ENCODE measurements at places on chromosomes 16 and 17.

GRCh38 chr16:88468275-88469129 is 15.4 kb downstream of the ZFPM1 start:
- DNase-seq: no peak

DNA sequence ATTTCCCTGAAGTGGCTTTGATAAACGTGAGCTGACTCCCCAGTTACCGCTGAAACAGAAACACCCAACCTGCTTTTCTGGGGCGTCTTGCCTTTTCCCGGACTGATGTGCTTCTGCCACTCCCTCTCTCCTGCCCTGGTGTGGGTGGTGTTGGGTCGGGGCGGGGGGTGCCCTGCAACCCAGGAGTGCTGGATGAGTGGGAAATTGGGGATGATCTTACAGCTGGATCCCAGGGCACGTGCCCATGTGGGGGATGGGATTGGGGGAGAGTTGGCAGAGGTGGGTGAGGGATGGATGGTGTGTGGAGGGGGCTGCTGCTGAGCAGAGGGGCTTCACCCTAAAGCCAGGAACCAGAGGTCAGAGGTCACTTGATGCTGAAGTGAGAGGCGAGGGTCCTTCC is 28.5 kb downstream of the PGS1 start:
- DNase-seq: no peak

- no peak for DNase-seq
Measured at GRCh38 chr16:21071741-21072140, 78.9 kb downstream of the DNAH3 start.

GRCh38 chr16:85332175-85332574 is 219.9 kb upstream of the CIBAR2 start:
- DNase-seq: no peak

- DNase-seq: no peak
Measured at GRCh38 chr16:85215478-85216118, 103.3 kb upstream of the CIBAR2 start.
